ENCODE measurements at places on chromosomes 3 and 15. TPM values are rescaled to one million over a fixed set of nuclear protein-coding genes. Genes with fewer than 3 reads are reported as not detected.

The ST8SIA2 gene
- total RNA-seq = 25.5 TPM

The CACNA2D2 gene
- 8.7 TPM for total RNA-seq

The GP5 gene
- 0.09 TPM for total RNA-seq

The ENTPD3 gene
- not detected for total RNA-seq

The ARGFX gene
- not detected for total RNA-seq

The PEX11A gene
- total RNA-seq = 7.2 TPM

The LSAMP gene
- 36.6 TPM for total RNA-seq

The RASGRF1 gene
- total RNA-seq = 0.16 TPM

- no peak overlapping the region for H3K27ac ChIP-seq
- no peaks in the 10 kb centered on the region for H3K36me3 ChIP-seq
- no peaks in the 10 kb centered on the region for H3K4me1 ChIP-seq
- no peaks in the 10 kb centered on the region for H3K27me3 ChIP-seq
These were observed 140.9 kb downstream of the NECTIN3 start for GRCh38 chr3:111212511-111212910.

DNA sequence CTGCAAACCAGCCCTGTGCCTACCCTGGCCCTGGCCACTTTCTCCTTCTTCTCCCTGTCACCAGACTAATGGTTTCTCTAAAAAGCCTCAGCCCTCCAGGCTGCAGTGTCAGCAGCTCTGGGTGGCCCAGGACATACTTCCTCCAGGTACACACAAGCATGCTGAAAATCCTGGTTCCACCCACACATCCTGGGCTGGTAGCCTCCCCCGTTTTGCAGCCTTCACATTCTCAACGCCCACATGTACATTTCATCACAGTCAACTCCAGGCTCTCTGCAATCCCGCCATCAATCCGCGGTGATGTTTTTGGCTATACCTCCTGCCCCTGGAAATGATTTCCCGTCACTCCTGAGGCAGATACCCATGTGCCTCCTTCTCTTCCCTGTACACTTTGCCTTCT lies 59.4 kb downstream of the MAGEF1 start:
- H3K36me3 ChIP-seq = peaks cover 5% of the 10 kb centered on the region
- DNase-seq = no peak
- H3K27ac ChIP-seq = no peak overlapping the region

GRCh38 chr15:62109982-62110851 lies 43.4 kb downstream of the C2CD4A start:
- no peaks in the 10 kb centered on the region for H3K27me3 ChIP-seq
- H3K27ac ChIP-seq = peak overlapping the region; percentile 29
- no peaks in the 10 kb centered on the region for H3K36me3 ChIP-seq
- no peak for DNase-seq
- H3K4me1 ChIP-seq = no peaks in the 10 kb centered on the region
- H3K4me3 ChIP-seq = no peak overlapping the region

DNA sequence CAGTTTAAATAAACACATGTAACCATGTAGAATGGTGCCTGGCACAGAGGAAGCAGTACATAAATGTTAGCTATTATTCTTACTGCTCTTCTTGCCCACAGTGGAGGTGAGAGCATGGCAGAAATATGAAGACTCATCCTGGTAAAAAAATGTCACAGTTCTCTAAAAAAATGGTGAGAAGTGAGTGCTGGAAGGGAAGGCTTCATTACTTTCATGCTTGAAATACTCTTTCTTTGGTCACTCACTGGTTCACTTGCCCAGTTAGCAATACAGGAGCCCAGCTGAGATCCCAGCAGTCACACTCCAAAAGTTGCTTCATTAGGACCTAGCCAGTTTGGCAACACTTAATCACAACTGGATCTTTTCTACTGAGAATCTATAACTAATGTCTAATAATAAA lies 1017.2 kb downstream of the TUSC7 start:
- no peaks in the 10 kb centered on the region for H3K27me3 ChIP-seq
- H3K27ac ChIP-seq = no peak overlapping the region
- no peak overlapping the region for H3K4me3 ChIP-seq
- no peaks in the 10 kb centered on the region for H3K36me3 ChIP-seq

DNA sequence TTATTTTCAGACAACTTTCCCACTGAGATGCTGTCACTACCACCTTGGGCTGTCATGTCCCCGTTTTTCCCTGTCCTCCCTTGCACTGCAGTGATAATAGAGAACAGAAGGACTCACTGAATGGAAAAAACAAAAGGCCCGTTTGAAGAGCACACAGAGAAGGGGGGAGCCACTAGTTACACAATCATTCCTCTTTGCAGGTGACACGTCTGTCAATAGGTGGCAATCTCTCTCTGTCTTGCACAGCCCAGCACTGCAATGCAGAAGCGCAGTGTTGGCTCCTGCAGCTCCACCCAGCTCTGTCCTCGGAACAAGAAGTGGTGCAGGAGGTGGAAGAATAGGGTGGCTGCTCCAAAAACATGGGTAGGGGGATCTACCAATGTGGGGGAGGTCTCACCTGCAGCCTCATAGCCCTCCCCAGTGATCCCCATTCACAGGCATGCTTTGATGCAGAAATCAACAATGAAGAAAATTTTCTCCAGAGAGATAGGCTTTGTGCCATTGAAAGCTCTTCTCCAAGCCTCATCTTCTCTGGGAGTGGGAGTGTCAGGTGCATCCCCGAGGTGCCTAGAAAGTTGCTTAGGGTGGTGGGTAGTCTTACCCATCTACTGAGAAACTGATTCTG lies 31.8 kb downstream of the FSTL1 start:
- DNase-seq = no peak
- no peaks in the 10 kb centered on the region for H3K27me3 ChIP-seq
- no peak overlapping the region for H3K27ac ChIP-seq
- peaks cover 7% of the 10 kb centered on the region for H3K36me3 ChIP-seq

DNA sequence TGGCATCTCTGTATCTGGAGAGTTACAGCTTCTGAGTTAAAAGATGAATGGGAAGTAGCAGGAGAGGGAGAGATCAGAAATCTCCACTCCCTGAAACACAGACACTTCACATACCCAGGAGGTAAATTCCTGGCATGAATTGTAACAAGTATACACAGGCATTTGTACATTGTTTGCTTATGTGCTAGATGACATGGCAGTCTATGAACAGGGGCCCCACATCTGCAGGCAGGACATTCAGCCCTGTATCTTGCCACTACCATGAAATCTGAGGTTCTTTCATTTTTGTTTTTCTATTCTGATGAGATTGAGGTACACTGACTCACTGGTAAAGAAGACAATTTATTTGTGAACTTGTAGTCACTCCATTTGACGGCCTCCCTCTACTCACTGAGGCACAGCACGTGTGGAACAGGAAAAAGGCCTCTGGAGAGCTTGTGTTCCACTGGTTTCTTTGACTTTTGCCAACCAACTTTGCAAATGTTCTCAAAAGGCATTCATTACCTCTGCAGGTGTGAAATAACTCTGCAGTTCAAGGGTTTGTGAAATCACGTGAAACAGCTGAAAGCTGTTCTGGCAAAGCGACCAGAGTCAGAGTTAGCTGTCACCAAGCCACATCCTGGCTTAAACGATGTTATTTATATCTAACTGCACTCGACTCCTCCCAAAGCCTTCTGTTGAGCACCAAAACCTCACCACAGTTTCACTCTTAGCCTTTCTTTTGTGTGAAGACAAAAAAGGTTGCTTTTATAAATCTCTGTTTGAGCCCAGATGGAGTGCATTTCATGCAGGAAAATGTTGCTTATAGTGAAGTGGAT lies 401.3 kb upstream of the CFAP20DC start:
- H3K36me3 ChIP-seq = no peaks in the 10 kb centered on the region
- no peak overlapping the region for H3K27ac ChIP-seq
- H3K4me1 ChIP-seq = peaks cover 9% of the 10 kb centered on the region
- no peaks in the 10 kb centered on the region for H3K27me3 ChIP-seq
- DNase-seq = no peak

DNA sequence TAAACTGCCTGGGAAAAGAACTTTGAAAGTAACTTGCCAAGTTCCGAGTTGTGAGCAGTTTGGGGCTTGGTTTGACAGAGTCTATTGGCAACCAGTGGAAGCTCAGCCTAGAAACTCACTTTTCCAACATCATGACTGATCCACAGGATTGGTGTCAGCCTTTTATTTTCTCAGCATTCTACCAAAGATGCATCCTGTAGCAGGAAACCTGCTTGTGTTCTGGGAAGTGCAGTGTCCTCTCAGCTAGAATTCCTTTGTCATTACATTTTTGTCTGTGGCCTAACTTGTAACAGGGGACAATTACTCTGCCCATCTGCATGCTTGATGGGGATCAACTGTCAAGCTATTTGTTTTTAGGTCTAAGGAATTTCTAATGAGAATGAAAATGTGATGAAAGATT lies 116.7 kb upstream of the LMOD3 start:
- no peak overlapping the region for H3K27ac ChIP-seq
- H3K36me3 ChIP-seq = peaks cover 7% of the 10 kb centered on the region
- DNase-seq = no peak

DNA sequence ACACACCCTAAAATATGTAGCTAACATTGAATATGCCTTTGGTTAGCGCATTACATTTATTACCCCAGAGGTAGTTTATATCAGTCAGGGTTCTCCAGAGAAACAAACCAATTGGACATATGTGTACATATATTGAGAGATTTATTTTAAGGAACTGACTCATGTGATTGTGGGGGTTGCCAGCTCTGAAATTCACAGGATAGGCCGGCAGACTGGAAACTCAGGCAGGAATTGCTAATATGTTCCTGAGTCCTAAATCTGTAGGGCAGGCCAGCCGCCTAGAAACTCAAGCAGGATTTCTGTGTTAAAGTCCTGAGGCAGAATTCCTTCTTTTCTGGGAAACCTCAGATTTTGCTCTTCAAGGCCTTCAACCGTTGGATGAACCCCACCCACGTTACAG lies 189.7 kb downstream of the CDIN1 start:
- H3K27ac ChIP-seq = no peak overlapping the region
- H3K4me3 ChIP-seq = no peak overlapping the region
- no peak for DNase-seq
- peaks cover 2% of the 10 kb centered on the region for H3K36me3 ChIP-seq

DNA sequence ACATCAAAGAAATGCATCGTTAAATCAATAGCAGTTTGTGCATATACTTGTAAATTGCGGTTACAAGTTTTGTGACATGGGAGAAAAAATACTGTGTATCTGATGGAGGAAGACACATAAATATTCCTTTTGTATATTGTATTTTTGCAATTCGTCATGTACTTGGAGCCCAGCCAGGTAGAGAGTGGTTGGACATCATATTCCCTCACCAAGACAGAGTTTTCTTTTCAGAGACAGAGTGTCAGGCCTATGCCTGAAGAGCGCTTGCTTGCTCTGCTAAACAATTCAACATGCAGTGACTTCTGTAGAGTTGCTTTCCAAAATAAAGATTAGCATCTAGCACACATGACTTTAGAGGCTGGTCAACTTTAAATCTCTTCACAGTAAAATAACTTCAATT lies 24.8 kb upstream of the MEIS2 start:
- peaks cover 8% of the 10 kb centered on the region for H3K27me3 ChIP-seq
- no peak overlapping the region for H3K4me3 ChIP-seq
- no peak for DNase-seq
- no peaks in the 10 kb centered on the region for H3K4me1 ChIP-seq
- H3K27ac ChIP-seq = no peak overlapping the region

GRCh38 chr3:79354179-79354688 lies 413.6 kb downstream of the ROBO1 start:
- H3K4me1 ChIP-seq = no peaks in the 10 kb centered on the region
- DNase-seq = no peak
- H3K27ac ChIP-seq = no peak overlapping the region
- H3K36me3 ChIP-seq = no peaks in the 10 kb centered on the region
- no peak overlapping the region for H3K4me3 ChIP-seq

DNA sequence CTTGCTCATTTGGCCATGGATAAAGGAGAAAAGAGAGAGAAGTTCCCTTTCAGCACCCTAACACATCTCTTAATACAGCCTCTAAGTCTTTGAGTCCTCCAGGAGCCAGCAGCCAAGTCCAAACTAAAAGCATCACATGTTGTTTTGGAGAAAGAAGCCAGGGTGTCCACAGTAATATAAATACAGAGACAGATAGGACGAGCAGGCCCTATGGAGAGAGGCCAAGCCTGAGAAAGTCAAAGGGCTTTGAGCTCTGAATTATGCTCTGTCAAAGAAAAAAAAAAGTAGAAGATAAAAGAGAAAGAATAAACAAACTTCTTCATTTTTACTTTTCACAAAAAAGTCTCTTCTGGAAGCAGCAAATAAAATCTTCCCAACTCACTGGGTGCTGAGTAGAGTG lies 92.4 kb upstream of the THBS1 start:
- peak overlapping the region; percentile 31 for H3K27ac ChIP-seq
- peaks cover 13% of the 10 kb centered on the region for H3K4me1 ChIP-seq
- no peak for DNase-seq
- no peak overlapping the region for H3K4me3 ChIP-seq
- no peaks in the 10 kb centered on the region for H3K27me3 ChIP-seq

GRCh38 chr3:197750858-197751737 lies 1.4 kb downstream of the FYTTD1 start:
- no peaks in the 10 kb centered on the region for H3K27me3 ChIP-seq
- peak; percentile 5 for DNase-seq
- peaks cover 43% of the 10 kb centered on the region for H3K4me1 ChIP-seq

DNA sequence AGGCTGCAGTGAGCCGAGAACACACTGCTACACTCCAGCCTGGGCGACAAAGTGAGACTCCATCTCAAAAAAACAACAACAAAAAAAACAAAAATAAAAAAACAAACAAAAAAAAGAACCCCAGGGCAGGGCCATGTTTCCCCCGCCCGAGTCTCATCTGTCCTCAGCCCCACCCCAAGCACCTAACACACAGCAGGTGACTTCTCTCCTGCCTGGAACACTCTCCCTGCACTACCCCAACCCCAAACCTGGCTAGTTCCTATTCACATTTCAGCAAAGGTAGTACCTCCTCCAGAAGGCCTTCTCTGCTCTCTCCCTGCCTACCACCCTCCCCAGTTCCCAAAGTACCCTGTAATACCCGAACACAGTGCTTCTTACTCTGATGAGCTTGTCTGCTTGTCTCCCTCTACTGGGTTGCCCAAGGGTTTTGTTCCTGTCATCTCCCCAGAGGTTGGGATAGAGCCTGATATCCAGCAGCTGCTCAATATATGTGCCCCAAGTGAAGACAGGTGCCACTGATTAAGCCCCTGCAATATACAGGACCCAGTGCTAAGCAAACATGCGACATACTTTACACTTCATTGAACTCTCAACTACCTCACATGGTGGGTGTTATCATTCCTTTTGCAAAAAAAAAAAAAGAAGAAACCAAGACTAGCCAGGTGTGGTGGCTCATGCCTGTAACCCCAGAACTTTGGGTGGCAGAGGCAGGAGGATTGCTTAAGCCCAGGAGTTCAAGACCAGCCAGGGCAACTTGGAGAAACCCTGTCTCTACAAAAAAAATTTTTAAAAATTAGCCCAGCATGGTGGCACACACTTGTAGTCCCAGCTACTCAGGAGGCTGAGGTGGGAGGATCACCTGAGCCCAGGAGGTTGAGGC lies 103.6 kb downstream of the DAPK2 start:
- no peaks in the 10 kb centered on the region for H3K27me3 ChIP-seq
- H3K4me3 ChIP-seq = no peak overlapping the region
- no peak overlapping the region for H3K27ac ChIP-seq
- peaks cover 11% of the 10 kb centered on the region for H3K4me1 ChIP-seq
- no peak for DNase-seq

Data from neural crest cell (in vitro differentiated cells).